NCI-H1105 (cell line): ENCODE measurements at places on chromosomes 7 and 10.

GRCh38 chr7:43570688-43571365 is 12.1 kb upstream of the STK17A start:
- no peak for DNase-seq

- DNase-seq: no peak
These were observed 204.4 kb downstream of the PLXDC2 start for GRCh38 chr10:20020677-20021076.

DNA sequence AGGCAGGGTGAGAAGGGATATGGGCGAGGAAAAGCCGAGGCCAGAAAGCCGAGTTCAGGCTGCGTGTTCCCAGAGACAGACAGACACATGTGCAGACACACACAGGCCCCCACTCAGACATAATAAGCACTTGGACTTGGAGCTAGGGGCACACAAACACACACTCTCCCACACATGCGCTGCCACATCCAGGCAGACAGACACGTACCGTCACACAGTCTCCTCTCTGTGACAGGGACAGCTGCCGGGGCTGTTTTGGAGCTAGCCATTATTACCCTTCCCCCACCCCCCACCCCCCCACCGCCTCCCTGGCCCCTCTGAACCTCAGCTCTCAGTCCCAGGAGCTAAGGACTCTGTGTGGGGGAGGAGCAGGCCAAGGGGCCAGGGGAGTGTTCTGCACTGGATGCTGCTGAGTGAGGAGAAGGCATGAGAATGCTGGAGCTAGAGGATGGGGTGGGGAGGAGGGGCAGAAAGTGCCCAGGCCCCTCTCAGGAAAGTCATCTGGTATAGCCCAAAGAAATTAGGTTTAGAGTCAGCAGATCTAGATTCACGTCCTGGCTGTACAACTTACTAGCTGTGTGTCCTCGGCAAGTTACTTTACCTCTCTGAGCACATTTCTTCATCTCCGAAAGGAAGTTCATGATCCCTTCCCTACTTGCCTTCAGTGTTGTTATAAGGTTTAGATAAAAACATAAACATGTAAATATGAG is 6.3 kb downstream of the PITX3 start:
- DNase-seq: no peak

DNA sequence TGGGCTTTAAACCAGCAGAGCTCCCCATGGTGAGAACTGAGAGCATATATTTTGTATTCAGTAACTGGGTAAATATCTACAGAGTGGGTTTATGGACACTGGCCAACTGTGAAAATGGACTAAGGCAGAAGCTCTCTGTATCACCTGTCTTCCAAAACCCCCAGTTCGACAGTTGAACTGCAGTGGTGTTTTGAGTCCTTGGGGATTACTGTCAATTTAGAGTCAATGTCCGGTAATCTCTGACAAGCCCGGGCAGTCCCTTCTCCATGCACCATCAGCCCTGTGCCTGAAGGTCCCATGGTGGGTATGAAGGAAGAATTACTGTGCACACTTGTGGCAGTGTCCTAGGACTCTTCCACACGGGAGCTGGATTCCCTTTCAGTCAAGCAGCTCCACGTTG is 235.0 kb downstream of the CCSER2 start:
- DNase-seq: no peak

- DNase-seq: no peak
These were observed 4.5 kb downstream of the GPRIN2 start for GRCh38 chr10:46551701-46552525.

- DNase-seq: no peak
These were observed 5.1 kb downstream of the ING3 start for GRCh38 chr7:120955577-120956149.

DNA sequence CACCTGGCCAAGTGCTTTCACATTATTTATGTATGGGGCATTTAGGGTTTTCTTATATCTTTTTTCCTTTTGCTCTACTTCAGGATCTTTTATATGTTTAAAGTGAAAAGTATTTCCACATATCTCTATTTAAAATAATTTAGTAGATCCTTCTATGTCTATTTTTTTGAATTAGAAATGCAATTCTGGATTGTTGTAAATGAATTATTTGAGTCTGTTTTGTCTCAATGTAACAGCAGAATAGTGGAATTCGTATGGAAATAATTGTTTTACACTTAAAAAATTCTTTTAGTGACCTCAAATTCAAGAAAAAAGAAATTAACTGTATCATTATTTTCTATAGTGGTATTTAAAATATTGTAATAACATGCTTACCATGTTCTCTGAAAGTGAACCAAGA is 126.5 kb upstream of the HDAC9 start:
- no peak for DNase-seq

- no peak for DNase-seq
These were observed 48.9 kb downstream of the DLG5 start for GRCh38 chr10:77877441-77878344.

DNA sequence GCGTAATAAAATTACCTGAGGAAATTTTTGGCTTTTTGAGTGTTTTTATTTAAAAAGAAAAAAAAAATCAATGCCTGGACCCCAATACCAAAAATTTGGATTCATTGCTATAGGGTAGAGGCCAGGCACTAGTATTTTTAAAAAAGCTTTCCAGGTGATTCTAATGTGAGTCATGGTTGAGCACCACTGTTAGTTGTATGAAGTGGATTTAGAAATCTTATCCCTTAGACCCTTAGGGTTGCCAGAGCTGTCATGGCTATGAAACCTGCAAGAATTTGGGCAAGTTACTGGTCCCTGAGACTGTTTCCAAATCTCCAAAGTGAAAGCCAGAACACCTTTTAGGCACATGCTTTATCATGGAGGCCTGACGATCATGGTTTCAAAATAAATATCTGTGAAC is 262.5 kb downstream of the AHR start:
- DNase-seq: no peak

GRCh38 chr7:109111086-109111485 is 541.4 kb downstream of the DNAJB9 start:
- no peak for DNase-seq

DNA sequence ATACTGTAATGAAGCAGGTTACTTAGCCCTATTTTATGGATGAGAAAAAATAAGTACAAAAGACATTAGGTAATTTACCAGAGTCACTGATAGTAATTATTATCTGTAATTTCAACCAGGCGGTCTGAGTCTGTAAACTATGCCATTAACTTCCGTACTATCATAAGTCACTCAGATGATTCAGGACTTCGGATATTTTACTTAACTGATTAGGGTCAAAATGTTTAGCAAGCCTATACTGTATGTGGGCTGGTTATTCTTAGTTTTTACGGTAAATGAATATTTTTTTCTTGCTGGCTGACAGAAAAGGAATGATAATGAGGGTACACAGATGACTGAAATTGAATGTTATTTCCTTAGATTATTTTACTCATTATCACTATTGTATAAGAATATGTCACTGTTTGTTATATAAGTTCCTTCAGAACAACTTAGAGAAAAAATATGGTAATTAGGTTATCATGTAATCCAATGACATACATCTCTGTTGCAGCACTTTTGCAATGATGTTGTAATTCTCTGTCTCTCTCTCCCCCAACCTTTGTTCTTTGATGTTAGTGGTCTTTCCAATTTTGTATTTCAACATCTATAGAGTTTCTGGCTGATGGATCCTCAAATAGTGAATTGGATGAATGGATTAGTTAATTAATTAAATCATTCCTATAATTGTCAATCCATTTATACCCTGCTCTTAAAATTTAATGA is 165.6 kb downstream of the ZEB1 start:
- no peak for DNase-seq

DNA sequence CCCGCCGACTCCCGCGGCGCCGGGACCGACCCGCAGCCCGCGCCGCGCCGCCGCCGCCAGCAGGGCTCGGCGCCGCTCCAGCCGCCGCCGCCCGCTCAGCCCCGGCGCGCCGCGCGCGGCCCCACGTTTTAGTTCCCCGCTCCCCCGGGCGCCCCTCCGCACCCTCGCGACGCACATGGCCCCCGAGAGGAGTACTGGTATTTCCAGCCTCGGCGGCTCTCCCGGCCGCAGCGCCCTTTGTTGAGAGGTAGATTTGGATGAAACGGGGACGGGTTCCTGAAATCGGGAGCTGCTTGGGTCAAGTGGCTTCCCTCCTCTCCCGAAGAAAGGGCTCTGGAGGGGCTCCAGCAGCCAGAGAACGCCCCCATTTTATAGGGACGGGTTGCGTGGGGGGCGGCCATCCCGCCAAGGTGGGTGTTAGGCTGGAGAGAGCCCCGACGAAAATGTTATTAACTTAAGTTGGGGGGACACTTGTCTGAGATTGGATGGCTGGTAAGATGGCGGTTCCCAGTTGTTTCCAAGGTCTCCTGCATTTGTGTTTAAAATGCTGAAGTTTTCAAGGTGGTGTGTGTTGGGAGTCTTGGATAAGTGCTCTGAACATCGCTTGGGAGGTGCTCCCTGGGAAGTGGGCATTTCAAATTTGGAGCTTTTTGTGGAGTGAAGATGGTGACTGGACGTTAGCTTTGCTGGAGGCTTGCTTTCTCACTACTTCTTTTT is 1.2 kb downstream of the BMI1 start:
- DNase-seq: no peak

GRCh38 chr7:108313086-108313485 is 143.2 kb downstream of the NRCAM start:
- DNase-seq: no peak

GRCh38 chr10:95788830-95789229 is 32.9 kb downstream of the ENTPD1 start:
- no peak for DNase-seq

- no peak for DNase-seq
These were observed 4.7 kb downstream of the STOX1 start for GRCh38 chr10:68831961-68832455.
